ENCODE measurements at places on chromosomes 12 and 14.

GRCh38 chr14:36495666-36496065 lies 24.4 kb downstream of the NKX2-1 start:
- DNase-seq: no peak

GRCh38 chr14:47485421-47485820 lies 190.0 kb downstream of the MDGA2 start:
- DNase-seq: no peak

- DNase-seq: no peak
Measured at GRCh38 chr12:6550294-6551062, 5.4 kb downstream of the IFFO1 start.

DNA sequence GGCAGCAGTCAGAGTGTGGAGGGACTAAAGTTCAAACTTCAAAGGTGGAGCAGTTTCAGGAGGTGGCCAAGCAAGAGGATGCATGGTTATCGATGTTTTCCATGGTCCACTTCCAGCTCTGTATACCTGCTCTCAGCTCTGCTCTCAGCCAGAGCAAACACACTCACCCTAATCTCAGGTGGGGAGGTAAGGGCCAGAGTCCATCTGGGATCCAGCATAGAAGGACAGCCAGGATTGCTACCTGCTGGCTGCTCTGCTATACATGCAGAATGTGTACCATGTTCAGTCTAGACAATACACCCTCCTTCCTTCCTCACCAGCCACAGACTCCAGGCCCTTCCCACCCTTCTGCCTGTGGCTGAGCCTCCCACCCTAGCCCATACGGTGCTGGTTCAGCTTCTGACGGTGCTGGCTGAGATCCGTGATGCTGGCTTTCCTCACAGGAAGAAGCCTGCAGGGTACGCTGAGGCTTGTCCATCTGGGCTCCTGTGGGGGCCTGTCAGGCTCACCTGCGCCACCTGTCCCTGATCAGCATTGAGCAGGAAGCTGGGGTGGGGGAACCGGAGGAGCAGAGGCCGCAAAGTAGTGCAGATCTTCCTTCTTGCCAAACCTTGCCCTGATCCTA lies 2.4 kb downstream of the CBLN3 start:
- no peak for DNase-seq

GRCh38 chr12:56358836-56359532 lies 923 bp downstream of the STAT2 start:
- DNase-seq: no peak
